ENCODE measurements at places on chromosomes 3 and 15. TPM values are rescaled to one million over a fixed set of nuclear protein-coding genes. Genes with fewer than 3 reads are reported as not detected.

DNA sequence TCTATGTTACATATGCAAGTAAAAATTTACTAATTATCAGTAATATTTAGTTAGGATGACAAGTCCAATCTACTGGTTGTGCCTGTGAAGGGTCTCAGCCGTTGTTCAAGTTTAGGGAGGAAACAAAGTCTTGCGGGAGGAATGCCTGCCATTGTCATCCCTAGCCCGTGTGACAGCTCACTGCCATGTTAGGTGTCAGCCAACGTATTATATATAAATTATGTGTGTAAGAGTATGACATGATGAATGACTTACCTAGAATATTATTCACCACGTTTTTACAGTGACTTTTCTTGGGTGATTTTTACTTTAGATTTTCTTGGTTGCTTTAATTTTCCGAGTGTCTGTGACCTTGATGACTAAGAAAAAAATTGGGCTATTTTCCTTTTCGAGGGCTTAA lies 614.4 kb upstream of the MDFIC2 start:
- DNase-seq = no peak

DNA sequence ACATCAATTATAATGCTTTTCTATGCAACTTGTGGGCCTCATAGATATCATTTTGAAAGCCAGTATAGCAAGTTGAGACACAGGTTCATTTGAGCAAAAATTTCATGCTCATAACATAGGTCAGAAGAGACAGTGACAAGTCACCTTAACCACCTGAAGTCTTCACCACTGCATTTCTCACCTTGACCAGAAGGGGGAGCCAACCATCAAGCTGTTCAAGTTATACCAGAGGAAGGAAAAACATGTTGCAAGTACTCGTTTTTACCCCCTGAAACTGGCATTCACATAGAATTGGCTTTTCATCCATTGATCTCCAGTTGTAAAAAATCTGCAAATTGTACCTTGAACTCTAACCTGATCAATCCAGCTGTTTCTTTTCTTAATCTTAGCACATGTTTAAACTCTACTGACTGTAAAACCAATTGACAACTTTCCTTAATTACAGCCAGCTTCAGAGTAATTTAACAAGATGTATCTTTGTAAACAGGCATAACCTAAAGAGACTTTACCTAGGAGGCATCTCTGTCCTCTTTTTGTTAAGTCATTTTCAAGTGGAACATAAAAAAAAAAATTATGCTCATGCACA lies 1.4 kb downstream of the LMOD3 start:
- peak; percentile 77 for DNase-seq

GRCh38 chr3:178170698-178171535 lies 365.3 kb upstream of the KCNMB2 start:
- DNase-seq = peak; percentile 95

GRCh38 chr15:31458596-31459399 lies 132.2 kb downstream of the KLF13 start:
- no peak for DNase-seq

- DNase-seq = no peak
These were observed 21.0 kb upstream of the CCDC174 start for GRCh38 chr3:14630404-14631100.

DNA sequence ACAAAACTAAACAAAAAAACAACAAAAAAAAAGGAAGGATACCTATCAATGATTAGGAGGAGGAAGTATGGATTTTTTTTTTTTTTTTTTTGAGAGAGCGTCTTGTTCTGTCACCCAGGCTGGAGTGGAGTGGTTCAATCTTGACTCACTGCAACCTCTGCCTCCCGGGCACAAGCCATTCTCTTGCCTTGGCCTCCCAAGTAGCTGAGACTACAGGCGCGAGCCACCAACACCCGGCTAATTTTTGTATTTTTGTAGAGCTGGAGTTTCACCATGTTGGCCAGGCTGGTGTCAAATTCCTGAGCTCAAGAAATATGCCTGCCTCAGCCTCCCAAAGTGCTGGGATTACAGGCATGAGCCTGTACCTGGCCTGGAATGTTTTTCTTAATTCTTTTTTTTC lies 195.8 kb downstream of the CBLB start:
- DNase-seq = no peak

Gene SLC38A3
- total RNA-seq = 0.33 TPM

Gene MYEF2
- total RNA-seq = 2.1 TPM

Gene PROK2
- total RNA-seq = not detected

Gene ADAMTS7
- 1.3 TPM for total RNA-seq

Gene ADPGK
- total RNA-seq = 48.6 TPM

Gene ISL2
- total RNA-seq = 0.24 TPM

Gene TUBGCP4
- 25.3 TPM for total RNA-seq
